Common myeloid progenitor, CD34-positive (primary cell): ENCODE measurements at places on chromosomes 1 and 21.
A peak's percentile ranks its signal among the peaks of the same experiment; 100 is the strongest.

GRCh38 chr1:45059829-45060228 is 47.8 kb downstream of the UROD start:
- DNase-seq = no peak

GRCh38 chr1:39488793-39489566 is 2.5 kb upstream of the BMP8A start:
- peak; percentile 32 for DNase-seq

- no peak for DNase-seq
Observed at GRCh38 chr1:240652961-240653409, 41.0 kb upstream of the GREM2 start.

- DNase-seq = no peak
Observed at GRCh38 chr21:44994695-44995342, 55.0 kb downstream of the SLX9 start.

- DNase-seq = peak; percentile 70
Observed at GRCh38 chr1:6208723-6209660, 3.1 kb downstream of the RNF207 start.
